SJSA1 (cell line): ENCODE measurements at places on chromosomes 2 and 18.

DNA sequence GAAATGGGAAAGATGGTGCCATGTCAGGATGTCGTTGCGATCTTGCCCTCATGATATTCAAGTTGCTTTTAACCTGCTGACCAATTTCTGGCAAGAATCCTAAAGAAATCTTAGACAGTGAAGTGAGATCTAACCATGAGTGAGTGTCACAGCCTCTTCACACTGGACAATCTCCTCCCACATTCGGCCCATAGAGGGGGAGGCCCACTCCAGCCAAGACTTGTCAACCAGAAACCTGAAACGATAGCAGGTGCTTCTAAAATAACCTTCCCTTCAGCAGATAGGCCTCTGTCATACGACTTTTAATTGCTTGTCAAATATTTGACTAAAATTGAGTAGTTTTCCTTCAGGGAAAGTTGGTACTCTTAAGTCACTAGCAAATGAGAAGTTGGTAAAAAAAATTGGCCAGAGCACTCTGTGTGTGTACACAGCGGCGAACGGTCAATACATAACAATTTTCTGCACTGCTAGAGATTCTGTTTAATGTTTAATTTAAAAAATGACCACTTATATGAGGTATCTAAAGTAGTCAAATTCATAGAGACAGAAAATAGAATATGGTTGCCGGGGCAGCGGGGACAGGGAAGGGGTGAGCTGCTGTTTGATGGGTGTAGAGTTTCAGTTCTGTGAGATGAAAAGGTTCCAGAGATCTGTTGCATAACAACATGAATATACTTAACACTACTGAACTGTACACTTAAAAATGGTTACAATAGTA lies 110.2 kb downstream of the VAPA start:
- no peak for DNase-seq

DNA sequence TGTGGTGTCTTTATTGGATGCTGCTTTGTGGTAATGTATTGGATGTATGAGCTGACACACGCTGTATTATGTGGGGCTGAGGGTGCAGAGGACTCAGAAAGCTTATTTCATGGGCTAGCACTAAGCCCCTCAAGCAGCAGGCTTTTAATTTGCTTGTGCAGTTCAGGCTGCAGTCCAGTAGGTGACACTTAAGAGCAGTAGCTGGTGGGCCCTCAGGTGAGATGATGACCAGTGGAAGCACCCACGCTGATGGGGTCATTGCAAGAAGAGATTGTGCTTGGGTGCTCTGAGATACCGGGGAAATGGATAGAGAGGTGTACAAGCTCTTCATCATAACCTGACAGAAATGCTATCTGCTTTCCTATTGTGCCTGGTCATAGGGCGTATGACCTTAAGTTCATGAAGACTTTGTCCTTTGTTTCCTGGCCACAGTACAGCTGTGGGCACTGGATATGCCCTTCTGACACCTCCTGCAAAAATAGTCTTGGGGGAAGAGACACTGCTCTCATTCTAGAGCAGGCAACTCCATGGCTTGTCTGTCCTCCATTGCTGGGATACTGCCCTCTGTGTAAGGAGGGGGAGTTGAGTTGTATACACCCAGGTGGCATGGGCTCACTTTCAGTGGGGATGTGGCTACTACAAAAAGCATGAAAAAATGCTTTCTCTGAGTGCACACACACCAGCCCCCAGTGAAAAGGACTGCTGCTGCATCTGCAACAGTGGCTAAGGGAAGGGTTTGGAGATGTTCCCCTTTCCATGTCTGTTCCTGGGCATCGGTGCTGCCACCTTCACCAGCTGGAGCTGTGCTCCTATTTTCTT lies 205.7 kb upstream of the ZSWIM2 start:
- DNase-seq, result no peak

- DNase-seq, result no peak
These were observed 13.2 kb downstream of the FN1 start for GRCh38 chr2:215422676-215423075.

DNA sequence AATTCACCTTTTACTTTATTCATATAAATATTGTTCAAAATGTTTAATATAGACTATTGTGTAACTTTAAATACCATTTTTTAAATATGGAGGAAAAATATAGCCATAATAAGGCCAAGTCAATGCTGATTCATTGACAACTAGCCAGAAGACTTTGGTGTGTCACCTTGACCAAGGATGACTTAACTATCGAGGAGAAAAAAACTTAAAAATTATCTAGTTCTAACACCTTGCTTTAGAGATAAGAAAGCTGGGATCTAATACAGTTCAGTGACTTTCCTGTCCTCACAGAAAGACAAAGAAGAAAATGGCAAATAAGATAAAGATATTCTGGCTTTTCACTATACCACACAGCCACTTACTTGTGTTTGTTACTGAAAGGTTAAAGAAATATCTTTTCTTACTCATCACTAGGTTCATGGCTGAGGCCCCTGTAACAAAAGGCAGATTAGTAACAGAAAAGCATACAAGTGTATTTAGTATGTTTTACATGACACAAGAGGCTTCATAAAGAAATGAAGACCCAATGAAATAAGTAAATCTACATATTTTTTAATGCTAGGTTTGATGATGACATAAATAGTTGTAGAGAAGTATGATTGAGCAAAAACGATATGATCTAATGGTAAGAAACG lies 65.9 kb upstream of the LRRTM1 start:
- DNase-seq, result no peak

DNA sequence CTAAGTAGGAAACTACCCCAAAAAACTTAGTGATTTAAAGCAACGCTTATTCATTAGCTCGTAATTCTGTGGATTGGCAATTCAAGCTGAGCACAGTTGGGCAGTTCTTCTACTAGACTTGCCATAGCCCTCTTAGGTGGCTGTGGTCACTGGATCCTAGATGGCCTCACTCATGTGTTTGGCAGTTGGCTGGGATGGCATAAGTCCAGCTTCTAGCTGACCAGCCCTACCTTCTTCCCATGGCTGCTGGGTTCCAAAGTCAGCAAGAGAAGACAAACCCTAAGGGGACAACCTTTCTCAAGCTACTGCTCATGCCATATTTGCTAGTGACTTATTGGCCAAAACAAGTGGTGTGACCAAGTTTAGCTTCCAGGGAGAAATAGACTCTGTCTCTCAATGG lies 95.3 kb downstream of the COPS8 start:
- DNase-seq, result no peak

DNA sequence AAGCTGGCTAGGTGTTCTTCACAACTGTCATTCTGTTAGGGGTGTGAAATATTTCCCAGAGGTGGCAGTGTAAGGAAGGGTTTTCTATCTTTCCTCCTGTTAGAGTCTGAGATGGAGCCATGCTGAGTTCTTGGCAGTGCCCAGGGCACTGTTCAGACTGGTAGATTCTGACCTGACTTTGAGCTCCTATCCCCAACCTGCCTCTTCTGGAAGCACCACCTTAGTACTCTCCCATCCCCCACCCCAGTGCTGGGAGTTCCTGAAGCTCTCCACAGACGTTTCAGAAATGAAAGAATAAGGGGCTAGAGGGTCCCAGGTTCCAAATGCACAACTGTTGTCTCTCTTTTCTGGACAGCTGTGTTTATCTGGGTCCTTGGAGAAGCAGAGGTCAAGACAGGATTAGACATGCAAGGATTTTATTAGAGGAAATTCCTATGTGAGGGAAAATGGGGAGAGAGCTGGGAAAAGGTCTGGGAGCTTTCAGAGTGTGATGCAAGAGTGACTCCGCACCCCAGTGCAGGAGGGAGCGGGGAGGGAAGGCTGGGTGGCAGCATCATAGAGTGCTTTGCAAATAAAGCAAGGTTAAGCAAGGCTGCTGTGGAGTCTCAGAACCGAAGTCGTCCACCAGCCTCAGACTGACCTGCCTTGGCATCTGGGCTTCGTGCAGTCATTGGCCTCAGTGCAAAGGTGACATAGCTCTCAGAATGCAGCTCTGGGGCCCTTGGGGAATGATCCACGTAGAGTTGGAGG lies 75.5 kb downstream of the SLC4A3 start:
- no peak for DNase-seq
